ENCODE measurements at places on chromosomes 6 and 20.

DNA sequence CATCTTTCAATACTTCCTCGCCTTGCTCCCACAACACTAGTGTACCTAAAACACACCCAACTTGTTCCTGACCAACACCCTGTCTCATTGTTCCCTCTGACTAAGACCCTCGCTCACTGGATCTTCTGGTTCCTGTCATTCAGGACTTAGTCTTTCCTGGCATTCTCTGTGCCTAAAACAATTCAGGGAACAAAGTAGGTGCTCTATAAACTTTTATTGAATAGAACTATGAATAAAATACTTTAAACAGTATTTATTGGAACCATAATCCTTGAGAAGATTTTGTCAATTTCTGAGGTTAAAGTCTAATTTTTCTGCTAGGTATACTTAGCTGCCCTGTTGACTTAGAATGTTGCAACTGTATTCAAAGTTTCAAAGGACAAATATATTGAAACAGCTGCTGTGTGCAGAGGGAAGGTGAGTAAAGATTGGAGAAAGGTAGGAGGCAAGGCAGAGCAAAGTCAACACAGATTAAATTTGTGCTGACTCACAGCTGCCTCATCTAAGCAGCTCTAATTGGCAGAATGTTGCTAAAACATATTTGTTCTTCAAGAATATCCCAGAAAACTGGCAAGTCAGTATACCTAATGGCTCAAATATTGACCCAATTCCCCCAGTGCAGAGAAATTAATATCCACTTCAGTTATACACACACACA is 37.6 kb downstream of the GSTA2 start:
- DNase-seq, result no peak

GRCh38 chr6:166286839-166287271 is 21.3 kb downstream of the PRR18 start:
- DNase-seq, result no peak

DNA sequence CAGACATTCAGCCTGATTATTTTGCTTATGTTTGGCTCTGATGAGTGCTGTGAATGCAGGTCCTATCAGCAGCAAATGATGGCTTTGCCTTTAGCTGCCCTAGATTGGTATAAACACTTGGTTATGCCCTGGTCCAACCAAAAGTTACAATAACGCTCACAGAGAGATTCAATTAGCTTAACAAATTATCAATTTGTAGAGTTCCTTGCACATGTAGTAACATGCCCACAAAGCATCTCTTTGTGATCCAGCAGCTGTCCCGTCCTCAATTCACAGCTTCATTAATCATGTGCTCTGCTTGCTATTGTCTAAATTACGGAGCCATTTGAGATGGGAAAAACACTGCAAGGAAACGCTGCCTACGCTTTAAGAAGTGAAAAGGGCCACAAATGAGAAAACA is 457.9 kb downstream of the HDGFL1 start:
- no peak for DNase-seq

DNA sequence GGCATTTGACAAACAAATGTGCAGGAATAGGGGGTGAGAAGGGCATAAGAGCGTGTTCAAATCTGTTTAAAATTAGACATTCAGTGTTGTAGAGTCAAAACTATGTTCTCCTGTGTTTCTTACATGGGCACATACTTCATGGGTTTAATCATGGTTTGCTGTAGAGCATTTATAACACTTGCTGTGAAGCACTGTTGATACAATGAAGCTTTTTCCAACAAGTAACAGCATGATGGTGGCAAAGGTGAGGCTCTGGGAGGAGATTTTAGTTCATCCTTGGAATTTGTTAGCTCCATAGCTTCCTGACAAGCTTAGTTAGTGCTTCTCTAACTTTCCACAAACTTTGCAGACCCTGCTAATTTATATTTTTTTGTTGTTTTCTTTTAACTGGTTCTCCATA is 900.7 kb downstream of the TFAP2A start:
- DNase-seq, result no peak

DNA sequence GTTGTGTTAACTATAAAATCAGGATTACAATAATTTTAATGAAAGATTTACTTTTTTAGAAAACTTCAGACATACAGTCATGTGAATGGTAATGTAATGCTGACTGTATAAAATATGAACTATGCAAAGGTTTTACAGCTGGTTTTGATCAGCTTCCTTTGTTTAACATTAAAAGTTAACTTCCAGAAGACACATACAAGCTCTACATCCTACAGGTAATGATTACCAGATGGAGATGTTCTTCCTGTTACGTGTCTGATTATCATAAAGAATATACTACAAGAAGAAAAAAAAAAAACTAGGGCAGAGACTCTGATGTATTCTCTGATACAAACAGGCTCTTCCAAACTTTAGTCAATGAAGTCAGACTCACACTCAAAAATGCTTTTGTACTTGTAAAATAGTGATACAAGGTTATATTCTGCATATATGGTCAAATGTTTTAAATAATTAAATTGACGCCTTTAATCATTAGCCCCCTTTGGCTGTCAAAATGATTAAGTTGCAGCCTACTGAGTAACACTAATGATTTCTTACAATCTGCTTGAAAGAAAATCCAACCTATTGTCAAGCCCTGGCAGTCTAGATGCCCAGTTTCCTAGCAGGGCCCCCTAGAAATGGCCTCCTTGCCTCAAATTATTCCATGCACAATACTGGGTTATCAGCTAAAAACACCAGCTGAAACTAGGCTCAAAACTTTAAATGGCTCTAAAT is 251.8 kb upstream of the RUNX2 start:
- DNase-seq, result no peak

GRCh38 chr20:50175938-50176933 is 14.4 kb upstream of the CEBPB start:
- no peak for DNase-seq

DNA sequence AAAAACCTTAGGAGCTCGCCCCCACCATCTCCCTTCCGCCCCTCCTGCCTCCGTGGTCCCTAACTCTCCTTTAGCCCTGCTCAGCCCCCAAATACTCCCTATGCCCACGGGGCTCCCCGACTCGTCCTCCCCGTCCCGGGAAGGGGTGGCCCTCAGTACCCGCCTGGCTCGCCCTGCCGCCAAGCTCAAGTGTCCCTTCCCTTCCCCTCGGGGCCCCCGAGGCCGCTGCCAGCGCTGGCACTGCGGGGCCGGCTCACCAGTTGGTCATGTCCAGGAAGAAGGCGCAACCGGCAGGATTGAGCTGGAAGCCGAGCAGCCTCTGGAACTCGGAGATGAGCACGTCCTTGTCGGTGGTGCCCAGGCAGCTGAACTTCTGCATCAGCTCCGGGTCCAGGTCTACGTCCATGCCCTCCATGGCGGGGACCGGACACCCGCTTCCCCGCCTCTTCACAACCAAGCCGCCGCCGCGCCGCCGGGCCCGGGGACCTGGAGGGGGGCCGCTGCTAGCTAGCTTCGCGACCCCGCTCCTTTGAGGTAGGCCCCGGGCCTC is 303 bp downstream of the ILRUN start:
- DNase-seq, result no peak

GRCh38 chr6:170524172-170524502 is 29.0 kb downstream of the PSMB1 start:
- DNase-seq, result no peak

- no peak for DNase-seq
Observed at GRCh38 chr20:40568200-40568599, 120.8 kb downstream of the MAFB start.

GRCh38 chr6:157724138-157724820 is 98.8 kb upstream of the SNX9 start:
- no peak for DNase-seq

DNA sequence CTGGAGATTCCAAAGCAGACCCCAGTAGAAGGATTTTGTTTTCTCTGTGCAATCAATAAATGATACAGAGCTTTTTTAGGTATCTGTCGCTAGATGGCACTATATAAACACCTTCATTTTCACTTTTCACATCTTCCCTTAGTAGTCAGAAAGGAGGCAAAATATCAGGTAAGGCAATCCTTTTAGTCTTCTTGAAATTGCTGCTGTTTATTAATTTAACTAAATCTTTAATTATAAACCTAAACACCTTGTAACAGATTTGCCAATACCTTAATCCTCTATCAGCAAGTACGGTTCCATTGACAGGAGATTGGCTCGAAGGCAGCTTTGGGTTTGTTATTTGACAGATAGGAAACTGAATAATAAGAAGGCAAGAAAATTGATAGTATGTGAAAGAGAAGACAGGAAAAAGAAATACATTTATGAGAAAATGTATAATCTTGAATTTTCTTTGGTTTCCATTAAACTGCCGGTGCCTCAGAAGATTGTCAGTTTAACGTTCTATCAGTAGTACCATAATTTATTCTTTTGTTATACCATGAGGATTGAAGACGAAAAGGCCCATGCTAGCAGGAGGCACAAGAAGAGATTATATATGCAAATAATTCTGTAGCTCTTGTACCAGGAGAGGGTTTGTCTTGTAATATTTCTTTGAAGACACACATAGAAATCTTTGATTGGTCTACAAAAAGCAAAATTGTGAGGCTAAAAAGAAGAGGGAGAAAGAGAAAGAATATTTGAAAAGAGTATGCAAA is 23.5 kb upstream of the IBTK start:
- DNase-seq, result no peak

DNA sequence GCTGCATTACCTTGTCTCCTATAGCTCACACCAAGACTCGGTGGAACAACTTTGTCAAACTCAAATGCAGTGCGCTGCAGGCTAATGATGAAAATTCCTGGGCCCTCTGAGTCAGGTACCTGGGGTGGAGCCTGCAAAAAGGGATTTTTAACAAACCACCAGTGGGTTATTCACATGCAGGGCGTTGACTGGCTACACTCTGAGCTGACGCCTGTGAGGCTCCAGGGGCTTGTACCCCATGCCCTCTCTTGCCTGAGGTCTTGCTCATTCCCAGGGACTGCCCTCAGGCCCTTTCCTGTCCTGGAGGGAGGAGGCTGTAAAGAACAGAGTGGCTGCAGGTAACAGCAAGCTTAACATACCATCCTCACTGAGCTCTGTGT is 9.2 kb downstream of the GTSF1L start:
- DNase-seq, result no peak

GRCh38 chr6:36780442-36781177 is 58.6 kb downstream of the CPNE5 start:
- DNase-seq, result no peak

Measured in naive thymus-derived CD4-positive, alpha-beta T cell (primary cell).